Upper lobe of left lung (tissue), 6 donors: ENCODE measurements at places on chromosomes 5 and 9. TPM values are rescaled to one million over a fixed set of nuclear protein-coding genes. Genes with fewer than 3 reads are reported as not detected.
A peak's percentile ranks its signal among the peaks of the same experiment; 100 is the strongest.

DNA sequence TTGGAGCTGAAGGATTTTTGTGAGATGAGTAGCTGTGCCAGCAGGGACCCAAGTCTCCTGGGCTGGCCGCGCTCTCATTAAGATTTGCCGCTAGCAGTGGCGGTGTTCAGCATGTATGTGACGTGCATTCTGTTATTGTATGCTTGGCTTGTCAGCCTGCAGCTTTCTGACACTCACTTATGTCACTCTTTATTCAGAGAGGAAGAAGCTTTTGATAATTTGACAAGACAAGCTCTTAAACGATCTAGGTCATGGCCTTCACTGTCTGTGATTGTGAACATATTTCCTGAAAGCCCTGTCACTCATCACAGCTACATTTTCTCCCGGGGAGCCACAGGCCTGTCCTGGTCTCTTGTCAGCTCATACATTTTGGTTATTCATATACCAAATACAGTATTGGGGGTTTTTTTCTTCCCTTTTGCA lies 98.2 kb upstream of the GRHPR start:
- H3K27ac ChIP-seq = no peak overlapping the region
- no peak overlapping the region for H3K4me3 ChIP-seq
- H3K36me3 ChIP-seq = no peaks in the 10 kb centered on the region
- DNase-seq = no peak
- no peaks in the 10 kb centered on the region for H3K27me3 ChIP-seq

DNA sequence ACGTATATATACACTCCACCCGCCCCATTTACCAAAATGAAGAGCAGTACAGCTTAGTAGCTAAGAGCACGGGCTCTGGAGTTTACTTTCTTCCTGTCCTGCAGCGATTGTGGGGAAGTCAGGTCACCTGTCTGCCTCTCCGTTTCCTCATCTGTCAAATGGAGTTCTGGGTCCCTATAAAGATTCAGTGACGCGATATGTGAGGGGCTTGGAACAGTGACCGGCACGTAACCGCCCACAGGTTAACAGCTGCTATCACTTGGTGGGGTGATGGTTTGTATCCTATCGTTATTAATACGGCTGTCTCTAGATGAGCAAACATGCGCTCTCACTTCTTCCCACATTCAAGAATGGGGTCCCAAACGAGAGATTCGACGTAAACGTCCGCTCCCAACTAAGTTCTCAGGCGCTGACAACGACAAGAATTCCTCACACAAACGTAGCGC lies 426 bp downstream of the FAM114A2 start:
- no peaks in the 10 kb centered on the region for H3K27me3 ChIP-seq
- peaks cover 37% of the 10 kb centered on the region for H3K4me1 ChIP-seq
- peak overlapping the region; percentile 91 for H3K27ac ChIP-seq
- no peaks in the 10 kb centered on the region for H3K36me3 ChIP-seq

CKMT2 gene
- not detected for total RNA-seq

- no peaks in the 10 kb centered on the region for H3K4me1 ChIP-seq
- no peak overlapping the region for H3K4me3 ChIP-seq
- H3K27me3 ChIP-seq = no peaks in the 10 kb centered on the region
Measured at GRCh38 chr9:112084907-112085306, 90.2 kb downstream of the SUSD1 start.

DNA sequence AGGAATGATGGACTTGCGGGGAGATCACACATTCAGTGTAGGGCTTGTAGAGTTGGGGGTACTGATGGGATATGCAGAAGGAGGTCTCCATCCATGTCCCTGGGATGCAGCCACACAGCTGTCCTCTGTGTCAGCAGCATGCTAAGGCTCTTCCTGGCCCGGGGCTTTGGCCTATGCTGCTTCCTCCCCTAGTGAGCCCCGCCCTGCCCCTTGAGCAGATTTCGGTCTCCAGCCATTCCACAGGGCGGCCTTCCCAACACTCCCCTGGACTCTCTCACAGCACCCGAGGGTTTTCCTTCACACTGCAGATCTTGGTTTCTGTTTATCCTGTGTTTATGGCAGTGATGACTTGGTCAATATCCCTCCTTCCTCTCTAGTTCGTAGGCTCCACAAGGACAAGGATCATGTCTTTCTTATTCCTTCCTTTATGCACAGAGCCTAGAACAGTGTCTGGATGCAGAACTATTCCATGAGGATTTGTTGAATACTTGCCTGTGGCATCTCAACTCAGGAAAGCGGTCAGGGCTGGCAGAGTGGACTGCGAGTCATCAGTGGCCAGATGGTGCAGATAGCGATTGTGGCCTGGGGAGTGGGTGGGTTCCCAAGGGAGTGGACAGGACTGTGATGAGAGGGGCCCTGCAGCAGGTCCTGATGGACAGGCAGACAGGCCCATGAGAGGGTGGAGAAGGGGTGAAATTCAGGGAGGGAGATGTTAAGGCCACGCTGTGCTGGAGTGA lies 114.2 kb downstream of the RGS3 start:
- peak overlapping the region; percentile 90 for H3K27ac ChIP-seq
- H3K36me3 ChIP-seq = no peaks in the 10 kb centered on the region
- no peak for DNase-seq
- no peak overlapping the region for H3K4me3 ChIP-seq
- H3K27me3 ChIP-seq = no peaks in the 10 kb centered on the region
- H3K4me1 ChIP-seq = peaks cover 71% of the 10 kb centered on the region

DNA sequence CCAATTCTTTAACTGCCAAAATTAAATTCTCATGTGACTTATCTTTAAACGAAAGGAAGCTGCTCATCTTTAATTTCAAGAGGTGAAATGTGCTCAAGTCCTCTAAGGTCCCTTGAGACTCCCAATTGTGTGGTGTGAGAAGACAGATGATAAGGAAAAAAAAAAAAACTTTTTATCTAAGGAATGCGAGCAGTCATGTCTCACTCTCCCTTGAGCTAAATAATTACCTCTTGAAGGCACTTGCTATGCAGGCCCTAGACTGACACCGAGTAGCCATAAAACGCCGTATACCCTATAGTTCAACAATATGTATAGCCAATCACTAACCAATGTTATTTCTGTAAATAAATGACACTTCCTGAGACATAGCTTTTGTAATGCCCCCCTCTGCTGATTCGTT lies 1.5 kb upstream of the DTWD2 start:
- H3K36me3 ChIP-seq = no peaks in the 10 kb centered on the region
- H3K4me3 ChIP-seq = no peak overlapping the region
- no peak for DNase-seq
- no peaks in the 10 kb centered on the region for H3K27me3 ChIP-seq

MLANA gene
- total RNA-seq = not detected

PTGES gene
- total RNA-seq = 2.9 TPM

- peak overlapping the region; percentile 91 for H3K27ac ChIP-seq
- H3K4me3 ChIP-seq = peak overlapping the region; percentile 19
- no peak for DNase-seq
- H3K36me3 ChIP-seq = no peaks in the 10 kb centered on the region
Measured at GRCh38 chr5:150641006-150641570, 628 bp downstream of the SYNPO start.
